NCI-H2107 (cell line): ENCODE measurements at places on chromosomes 3 and 15.

DNA sequence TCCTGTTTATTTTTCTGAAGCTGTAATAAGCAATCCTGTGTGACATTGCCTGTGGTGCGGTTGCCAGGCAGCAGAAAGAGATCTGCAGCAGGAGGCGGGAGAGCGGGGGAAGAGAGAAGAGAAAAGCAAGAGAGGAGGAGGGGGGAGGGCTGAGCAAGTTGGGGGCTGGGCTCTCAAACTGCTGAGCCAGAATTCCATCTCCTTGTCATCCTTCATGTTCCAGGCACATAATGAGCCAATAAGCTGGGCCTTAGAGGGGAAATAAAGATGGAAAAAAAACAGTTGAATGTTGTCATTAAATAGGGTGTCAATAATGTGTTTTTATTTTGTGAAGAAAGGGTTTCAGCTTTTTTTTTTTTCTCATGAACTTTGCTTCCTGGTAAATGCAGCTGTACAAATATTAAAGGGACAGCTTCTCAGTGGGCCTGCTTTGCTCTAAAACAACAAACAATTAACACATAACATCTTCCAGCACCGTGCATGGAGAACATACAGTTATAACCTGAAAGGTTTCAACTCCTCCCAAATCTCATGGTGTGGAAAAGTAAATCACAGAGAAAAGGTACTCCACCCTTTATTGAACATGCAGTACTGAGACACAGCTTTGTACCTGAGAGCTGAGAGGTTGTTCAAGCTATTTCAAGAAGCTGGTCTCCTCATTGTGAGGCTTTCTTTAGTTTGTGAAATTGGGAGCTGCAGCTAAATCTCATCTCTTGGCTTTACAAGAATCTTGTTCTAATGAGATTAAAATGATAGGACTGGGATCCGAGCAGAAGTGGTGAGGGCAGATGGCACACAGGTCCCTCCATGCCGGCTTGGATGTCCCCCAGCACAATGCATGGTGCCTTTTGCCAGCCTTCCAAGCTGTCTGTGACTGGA lies 451.1 kb upstream of the KCNMB2 start:
- peak; percentile 83 for DNase-seq

DNA sequence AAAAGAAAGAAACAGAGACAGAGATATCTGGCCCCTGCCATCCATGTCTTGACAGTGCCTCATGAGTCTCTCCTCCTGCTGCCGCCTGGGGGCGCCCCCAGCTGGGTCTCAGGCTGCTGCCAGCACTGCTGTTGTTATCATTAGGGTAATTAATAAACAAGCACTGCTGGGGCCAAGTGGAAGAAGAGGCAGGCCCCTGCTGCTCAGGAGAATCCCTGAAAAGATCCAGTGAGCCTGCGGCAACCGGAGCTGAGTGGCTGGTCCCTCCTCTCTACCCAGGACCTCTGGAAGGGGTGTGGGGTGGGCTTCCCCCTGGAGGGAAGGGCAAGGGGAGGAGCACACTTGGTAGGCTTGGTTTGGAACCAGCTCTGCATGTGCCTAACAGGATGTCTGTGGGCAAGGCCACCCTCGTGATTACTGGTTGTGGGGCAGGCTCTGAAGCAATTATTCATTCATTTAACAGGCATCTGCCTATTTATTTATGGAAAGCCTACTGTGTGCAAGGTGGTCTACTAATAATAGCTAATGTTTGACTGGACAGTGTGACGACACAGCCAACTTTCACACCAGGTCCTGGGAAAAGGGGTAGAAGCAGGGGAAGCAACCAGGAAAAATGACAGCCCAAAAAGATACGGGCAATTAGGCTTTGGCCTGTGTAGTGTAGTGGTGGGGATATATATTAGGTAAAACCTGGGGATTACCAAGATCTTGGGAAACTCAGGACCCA lies 1.2 kb upstream of the TYRO3 start:
- no peak for DNase-seq

GRCh38 chr15:92812271-92812670 lies 87.9 kb upstream of the CHD2 start:
- no peak for DNase-seq

GRCh38 chr3:193134856-193135255 lies 106.2 kb upstream of the PLAAT1 start:
- DNase-seq = no peak

DNA sequence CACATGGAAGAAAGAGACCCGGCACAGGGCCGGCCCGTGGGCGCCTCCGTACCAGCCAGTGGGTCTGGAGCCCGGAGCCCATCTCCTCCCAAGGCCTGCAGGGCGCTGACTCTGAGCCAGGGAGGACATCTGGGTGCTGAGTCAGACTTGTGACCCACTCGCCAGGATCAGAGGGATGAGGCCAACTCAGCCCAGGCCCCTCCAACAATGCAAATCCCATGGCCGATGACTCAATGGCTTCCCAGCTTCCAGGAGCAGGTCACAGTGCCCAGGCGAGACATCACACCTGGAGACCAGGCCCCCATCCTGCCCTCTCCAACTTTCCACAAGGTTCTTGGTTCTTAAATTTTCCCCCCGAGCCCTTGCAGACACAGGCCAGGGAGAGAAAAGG lies 95.1 kb downstream of the LRIG1 start:
- no peak for DNase-seq
